ENCODE measurements at places on chromosomes 12 and 14.

GRCh38 chr14:69052181-69052601, 73.1 kb upstream of the ACTN1 start:
- no peak for DNase-seq

GRCh38 chr12:3085341-3086139, 8.4 kb downstream of the TSPAN9 start:
- no peak for DNase-seq

DNA sequence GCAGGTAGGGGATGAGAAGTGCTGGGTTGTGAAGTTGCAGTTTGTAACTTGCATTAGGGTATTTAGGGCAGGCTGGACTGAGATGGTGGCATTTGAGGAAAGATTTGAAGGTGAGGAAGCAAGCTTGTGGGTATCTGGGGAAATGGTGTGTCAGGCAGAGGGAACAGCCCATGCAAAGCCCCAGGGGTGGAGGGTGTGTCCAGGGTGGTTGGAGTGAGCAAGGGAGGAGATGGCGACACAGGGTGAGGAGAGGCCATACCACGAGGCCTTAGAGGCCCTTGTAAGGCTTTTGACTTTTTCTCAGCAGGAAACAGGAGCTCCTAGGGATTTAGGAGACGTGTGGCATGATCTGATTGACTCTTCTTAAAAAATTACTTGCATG, 136.9 kb downstream of the NUAK1 start:
- DNase-seq, result no peak

DNA sequence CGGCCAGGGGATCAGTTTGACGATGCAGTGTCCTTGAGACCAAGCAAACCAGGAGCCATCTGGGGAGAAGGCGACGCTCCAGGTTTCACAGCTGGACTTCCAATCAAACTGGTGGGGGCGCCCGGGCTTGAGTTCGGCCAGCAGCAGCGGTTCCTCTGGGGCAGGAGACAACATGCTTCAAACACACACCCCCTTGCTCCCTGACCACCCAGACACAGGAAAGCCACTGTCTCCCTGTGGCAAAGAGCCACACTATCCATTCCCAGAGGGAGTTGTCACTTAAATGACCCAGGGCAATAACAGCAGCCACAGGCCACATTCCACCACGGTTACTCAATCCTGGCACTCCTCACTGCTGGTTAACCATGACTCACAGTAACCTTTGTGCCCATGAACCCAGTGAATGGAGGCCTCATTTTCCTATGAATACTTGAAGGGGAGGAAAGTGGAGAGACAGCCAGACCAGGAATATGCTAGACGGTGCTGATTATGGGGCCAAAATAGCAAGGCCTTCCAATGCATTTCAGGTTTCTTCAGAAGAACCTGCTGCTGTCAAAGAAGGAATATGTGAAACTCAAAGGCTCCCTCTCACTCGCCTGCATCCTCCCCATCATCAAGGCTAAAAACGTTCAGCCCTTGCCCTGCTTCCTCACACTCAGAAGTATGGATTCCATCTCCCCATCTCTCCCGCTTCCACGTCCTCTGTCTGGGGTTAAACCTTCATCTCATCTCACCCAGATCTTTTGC, 8.5 kb downstream of the WSB2 start:
- peak; percentile 55 for DNase-seq

DNA sequence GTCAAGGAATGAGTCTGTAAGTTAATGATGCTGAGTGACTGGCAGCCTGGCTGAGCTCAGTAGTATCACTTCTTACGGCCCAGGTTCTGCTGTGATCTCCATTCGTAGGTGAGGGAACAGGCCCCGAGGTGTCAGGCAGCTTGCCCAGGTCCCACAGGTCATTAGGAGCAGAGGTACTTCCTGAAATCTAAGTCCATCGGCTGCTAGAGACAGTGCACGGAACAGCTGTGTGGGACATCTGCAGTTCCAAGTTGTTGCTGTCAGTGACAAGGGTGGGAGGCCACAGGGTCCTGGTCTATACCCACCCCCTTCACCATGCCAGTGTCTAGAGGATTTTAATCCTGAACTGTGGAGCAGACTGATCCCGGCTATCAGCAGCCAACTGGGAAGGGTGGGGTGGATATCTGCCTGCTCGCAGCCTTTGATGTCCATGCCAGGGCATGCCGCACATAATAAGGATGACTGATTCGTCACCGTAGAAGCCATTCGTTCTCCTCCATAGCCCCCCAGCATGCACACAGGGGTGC, 82.3 kb upstream of the RIN3 start:
- DNase-seq, result no peak

All from iPS-NIHi11 (cell line).